ENCODE measurements at places on chromosomes 7 and 10.

GRCh38 chr10:129839285-129840195 is 124.5 kb downstream of the EBF3 start:
- DNase-seq = no peak

DNA sequence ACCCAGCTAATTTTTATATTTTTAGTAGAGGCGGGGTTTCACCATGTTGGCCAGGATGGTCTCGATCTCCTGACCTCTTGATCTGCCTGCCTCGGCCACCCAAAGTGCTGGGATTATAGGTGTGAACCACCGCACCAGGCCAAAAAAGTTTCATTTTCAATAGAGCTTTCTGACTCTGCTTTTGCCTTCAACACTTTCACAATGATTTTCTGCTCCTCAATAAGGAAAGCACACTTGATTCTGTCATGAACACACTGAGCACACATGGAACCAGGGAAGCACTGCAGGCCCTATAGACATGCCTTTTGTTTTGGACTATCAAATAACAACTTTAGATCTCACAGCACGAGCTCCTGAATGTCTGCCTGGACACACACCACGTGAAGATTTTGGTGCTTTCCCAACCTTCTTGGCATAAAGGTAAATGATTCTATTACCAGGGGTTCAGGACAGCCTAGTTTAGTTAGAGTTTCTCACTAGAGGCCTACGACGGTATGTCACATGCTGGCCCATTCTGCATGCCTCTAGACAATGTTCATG is 8.0 kb downstream of the RRP12 start:
- DNase-seq = no peak

GRCh38 chr7:86928308-86928707 is 131.1 kb downstream of the ELAPOR2 start:
- no peak for DNase-seq

DNA sequence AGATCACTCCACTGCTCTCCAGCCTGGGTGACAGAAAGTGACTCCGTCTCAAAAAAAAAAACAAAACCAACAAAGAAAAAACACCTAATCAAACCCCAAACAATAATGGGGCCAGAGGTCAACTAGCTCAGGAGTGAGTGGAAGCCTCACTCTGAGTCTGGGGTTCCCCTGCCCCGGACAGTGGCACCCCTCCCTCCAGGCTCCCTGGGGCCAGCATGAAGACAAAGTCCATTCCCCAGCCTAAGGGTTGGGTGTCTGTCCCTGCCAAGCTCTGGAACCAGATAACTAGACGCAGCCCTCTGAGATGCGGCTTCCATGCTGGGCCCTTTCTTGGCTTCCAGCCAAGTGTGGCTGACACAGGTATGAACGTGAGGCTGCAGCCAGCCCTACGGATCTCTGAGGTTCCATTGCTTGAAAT is 1.7 kb upstream of the FUOM start:
- no peak for DNase-seq

DNA sequence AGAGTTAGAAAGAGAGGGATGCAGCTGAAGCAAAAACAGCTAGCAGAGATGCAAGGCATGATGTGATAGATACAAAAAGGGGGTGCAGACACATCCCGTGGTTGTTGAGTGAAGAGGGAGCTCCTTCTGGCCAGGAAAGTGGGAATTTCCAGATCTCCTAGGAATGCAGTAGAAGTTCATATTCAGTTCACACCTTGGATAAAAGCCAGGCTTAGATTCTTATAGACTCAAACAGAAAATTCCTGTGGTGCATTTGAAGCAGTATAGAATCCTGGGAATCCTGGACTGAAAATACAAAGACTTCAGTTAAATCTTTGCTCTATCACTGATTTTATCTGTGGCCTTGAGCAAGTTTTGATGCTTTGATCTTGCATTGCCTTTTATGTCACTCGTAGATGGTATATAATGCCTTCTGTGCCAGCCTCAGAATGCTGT is 33.9 kb downstream of the SGPL1 start:
- no peak for DNase-seq

- no peak for DNase-seq
Observed at GRCh38 chr7:32559480-32559879, 64.2 kb downstream of the AVL9 start.

DNA sequence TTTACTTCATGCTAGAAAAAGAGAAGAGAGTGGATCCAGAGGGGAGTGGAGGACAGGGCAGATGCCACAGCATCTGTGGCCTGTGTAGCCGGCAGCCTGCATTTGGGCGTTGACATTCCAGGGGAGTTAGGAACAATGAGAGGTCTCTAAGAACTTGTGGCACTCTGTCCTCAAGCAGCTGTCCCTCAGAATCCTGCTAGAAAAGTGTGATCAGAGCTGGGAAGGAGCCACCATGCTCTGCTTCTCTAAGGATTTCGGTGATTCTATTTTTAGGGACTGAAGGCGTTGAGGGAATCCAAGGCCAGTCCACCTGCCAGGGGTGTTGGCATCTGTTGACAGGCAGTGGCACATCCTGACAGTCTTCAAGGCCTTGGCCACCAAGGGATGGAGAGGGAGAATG is 7.6 kb downstream of the LRIT2 start:
- DNase-seq = no peak

DNA sequence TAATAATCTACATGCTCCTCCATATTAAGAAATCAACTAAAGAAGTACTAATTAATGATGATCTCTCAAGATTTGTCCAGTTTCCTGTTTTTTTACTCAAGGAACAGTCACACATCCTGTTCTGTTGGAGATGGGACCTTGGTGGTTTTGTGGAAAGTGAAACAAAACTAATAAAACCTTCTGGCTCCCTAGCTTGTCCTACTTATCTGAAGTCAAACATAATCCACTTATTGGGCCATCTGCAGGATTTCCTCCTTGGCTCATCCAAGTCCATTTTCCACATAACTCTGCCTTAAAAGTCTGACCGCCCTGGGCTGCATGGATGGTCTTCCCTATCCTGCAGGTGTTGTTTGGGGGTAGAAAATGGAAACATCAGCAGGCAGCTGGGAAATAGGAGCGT is 39.4 kb upstream of the TARP start:
- no peak for DNase-seq

DNA sequence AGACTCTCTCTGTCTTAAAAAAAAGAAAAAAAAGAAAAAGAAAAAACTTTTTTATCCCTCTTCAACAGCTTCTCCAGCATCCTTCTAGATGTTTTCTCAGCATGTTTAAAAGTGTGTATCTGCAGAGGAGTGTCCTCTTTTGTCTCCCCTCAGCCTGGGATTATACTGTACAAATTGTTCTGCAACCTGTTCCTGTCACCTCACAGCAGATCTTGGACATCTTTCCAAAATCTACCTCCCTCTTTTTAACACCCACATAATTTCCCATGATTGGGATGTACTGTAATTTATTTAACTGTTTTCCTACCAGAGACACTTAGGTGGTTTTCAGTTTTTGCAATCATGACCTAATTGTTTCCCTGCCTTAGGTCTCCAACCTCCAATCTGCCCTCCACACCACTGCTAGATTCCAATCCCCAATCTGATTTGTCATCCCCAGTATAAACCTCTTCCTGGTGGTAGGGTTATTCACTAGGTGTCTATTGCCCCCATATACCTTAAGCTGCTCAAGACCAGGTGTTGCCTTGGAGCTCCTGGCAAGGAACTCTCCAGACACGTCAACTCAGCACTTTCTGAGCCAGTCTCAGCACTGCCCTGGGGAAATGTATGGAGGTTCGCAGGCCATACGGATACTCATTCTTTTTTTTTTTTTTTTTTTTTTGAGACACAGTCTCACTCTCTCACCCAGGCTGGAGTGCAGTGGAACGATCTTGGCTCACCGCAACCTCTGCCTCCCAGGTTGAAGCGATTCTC is 17.6 kb upstream of the DDIT4 start:
- DNase-seq = no peak

- DNase-seq = no peak
Observed at GRCh38 chr7:132117181-132117580, 459.1 kb downstream of the PLXNA4 start.

DNA sequence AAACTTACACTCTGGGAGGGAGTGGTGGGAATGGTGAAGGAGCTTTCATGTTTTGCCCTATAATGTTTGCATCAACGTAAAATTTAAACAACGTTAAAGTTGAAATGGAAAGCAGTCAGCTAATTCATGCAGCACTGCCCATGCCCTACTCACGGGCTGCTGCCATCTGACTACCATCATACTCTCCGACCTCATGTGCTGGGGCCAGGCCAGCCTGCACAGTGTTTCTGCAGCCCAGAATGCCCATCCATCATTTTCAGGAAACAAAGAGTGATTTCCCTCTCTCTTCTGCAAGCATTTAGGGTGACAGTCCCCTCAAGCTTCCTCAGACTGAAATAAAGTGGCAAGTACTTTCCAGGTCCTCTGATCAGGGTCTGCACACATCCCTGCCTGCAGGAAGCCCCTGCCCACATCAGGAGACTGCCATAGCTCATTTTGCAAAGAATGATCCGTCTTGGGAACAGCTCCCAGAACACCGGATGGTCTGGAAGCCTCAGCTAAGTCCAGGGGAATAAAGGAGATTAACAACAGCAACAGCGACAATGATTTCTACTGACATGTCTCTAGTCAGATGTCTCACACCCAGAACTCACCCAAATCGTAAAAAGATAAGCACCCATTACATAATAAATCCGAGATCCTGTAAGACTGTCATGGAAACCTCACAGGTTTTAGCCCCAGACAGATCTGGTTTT is 40.3 kb downstream of the ARHGAP22 start:
- DNase-seq = no peak

GRCh38 chr7:30815951-30816644 is 44.9 kb downstream of the MINDY4 start:
- DNase-seq = peak; percentile 18

DNA sequence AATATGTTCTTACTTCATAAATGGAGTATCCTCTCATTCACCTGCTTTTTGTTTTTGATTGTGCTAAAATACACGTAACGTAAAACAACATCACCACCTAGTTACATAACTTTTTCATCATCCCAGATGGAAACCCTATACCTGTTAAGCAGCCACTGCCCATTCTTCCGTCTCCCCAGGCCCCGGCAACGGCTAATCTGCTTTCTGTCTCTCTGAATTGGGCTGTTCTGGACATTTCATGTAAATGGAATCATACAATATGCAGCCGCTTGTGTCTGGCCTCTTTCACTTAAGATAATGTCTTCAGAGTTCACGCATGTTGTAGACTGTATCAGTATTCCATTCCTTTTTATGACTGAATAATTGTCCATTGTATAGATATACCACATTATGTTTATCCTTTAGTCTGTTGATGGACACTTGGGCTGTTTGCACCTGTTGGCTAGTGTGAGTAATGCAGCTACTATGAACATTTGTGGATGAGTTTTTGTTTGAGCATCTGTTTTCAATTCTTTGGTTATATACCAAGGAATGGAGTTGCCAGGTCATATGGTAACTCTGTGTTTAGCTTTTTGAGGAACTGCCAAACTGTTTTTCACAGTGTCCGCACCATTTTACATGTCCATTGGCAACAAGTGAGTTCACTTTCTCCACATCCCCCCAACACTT is 14.1 kb upstream of the SUN1 start:
- DNase-seq = no peak

All from head of caudate nucleus (tissue), 42 donors.